ENCODE measurements at places on chromosomes 3 and 15.

- DNase-seq = no peak
These were observed 430.5 kb downstream of the OTOL1 start for GRCh38 chr3:161927131-161927530.

GRCh38 chr3:47520756-47521155, 7.2 kb upstream of the ELP6 start:
- no peak for DNase-seq

DNA sequence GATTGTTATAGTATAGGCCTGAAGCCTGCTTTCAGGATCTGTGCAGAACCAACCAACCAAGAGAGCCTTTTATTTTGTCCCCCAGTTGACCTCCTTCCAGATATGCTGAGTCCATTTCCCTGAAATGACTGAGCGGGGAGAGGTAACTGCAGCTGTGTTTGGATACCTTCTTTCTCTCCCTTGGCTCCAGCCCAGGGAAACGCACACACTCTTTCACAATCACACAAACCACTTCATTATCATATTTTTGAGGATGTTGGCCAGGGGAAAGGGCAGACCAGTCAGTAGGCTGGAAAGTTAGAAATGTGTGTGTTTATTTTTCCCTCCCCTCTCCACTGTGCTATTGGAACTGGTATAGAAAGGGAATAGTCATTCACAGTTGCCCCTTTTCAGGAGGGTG, 417.7 kb upstream of the TBL1XR1 start:
- DNase-seq = no peak

DNA sequence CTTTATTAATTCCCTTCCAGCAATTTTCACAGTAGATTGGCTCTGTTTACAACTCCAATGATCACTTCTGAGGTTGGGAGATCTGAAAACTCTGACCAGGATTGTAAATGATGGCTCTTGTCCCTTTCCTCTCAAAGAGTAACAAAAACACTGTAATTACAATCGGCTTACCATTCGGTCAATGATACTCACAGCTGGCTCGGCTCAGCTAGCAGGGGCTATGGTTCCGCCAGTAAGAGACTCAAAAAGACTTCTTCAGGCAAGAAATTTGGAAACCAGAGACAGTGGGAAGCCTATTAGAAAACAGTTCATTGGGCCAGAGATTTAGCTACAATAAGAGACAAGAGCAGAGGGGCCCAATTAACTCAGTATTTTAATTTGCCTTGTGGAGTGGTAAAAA, 96.6 kb downstream of the LRRC3B start:
- DNase-seq = no peak

- no peak for DNase-seq
These were observed 87.5 kb downstream of the RORA start for GRCh38 chr15:61141497-61142125.
